Stimulated activated CD8-positive, alpha-beta memory T cell treated with anti-CD3 and anti-CD28 coated beads, Interleukin-15, amount 100 ng/mL, for 1 hour (primary cell): ENCODE measurements at places on chromosomes 6 and 20.

DNA sequence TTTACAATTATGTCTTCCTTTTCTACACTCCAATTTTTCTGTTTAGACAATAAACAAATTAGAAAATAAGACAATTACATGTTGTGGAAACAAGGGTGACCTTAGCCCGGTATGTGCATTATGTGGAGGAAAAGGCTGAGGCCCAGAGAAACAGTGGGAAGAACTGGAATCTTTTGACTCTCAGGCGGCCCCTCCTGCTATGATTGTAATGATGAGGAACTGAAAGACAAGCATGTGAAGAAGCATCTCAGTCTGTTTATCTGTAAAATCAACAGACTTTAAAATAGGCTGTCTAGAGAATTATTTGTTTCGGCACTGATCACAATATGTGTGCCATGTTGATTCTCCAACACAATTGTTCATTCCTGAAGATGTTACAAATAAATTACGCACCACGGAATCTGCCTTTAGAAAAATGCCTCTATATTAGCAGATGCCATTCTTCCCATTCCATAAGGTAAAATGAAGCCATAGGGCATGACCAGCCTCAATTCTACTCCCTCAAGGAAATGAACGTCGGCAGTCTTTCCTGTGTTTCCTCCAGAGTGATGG is 1201.6 kb upstream of the CITED2 start:
- DNase-seq, result no peak

DNA sequence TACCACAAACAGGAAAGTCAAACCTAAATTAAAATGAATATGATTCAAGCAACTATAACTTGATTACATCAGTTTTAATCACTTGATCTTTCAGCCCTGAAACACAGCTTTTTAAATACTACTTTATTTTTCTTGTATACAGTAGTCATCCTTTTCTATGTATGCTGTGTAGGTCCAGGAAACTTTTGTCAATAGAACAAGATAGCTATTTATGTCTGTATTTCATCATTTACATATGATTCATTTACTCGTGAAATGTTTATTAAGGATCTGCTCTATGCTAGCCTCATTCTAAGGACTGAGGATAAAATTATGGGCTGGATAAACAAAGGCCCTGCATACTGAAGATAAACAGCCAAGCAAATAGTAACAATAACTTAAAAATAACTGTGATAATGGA is 930.2 kb downstream of the TFAP2A start:
- DNase-seq, result no peak

DNA sequence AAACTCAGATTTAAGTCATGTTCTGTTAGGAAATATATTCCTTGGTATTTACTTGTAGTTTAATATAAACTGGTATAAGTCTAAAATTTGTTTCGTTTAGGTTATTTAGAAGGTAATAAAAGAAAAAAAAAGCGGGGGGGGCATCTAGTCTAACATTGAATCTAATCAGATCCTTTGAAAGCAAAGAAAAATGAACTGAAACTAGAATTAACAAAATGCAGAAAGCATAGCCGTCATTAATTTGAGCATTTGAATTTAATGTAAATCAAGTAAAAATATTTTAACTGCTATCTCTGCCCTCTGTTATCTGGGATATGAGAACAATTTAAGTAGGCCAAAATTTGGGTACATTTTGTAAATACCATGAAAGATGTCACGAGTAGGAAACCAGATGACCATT is 54.1 kb downstream of the SNX9 start:
- DNase-seq, result no peak

DNA sequence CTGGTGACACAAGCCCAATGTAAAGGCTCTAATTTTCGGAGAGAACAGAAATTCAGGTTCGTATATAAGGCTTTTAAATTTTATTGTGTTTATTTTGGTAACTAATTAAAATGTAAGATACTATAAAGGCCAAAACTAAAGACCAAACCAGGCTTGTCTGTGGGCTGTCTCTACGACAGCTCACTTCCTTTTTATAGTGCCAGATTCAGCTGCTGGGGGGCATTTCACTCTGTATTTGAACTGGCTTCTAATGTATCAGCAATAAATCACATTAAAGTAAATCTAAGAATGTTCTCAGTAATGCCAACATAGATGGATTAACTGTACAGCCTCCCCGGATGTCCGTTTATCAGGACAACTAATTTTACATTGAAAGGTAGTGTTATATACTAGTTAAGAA is 31.1 kb upstream of the STXBP5 start:
- no peak for DNase-seq

- no peak for DNase-seq
Observed at GRCh38 chr6:144893680-144894151, 608.6 kb downstream of the UTRN start.

DNA sequence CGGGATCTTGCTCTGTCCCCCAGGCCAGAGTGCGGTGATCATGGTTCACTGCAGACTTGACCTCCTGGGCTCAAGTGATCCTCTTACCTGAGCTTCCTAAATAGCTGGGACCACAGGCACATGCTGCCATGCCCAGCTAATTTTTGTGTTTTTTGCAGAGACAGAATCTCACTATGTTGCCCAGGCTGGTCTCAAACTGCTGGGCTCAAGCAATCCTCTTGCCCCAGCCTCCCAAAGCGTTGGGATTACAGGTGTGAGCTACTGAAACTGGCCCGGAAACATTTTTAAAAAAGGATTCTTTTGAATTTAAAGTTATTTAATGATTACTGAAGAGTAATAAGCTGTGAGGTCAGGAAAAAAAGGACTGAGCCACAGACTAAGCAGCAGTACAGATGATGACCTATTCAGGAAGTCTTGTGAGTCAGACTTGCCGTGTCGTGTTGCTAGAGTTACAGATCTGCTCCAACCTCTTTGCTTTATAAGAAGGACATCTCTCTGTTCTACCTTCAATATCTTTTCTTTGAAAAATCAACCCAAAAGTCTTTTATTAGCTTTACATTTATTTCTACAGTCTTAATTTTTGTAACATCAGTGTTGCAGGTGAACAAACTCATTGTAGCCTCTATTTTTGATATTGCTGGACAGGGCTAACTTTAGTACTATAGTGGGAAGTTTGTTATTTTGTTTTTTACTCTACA is 108.7 kb downstream of the NCOA3 start:
- DNase-seq, result peak; percentile 76

- DNase-seq, result no peak
Observed at GRCh38 chr6:13282393-13283069, 45.8 kb downstream of the TBC1D7 start.

DNA sequence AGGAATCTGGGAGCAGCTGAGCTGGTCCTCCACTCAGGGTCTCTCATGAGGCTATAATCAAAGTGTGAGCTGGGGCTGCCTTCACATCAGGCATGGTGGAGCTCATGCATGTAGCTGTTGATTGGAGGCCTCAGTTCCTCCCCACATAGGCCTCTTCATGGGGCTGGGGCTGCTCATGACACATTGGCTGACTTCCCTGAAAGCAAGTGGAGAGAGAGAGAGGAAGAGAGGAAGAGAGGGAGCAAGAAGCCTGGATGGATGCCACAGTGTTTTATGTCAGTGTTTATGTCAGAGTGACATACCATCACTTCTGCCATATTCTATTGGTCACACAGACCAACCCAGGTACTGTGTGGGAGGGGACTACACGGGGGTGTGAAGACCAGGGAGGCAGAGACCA is 43.8 kb downstream of the EYA2 start:
- DNase-seq, result no peak

GRCh38 chr6:169787797-169788196 is 36.4 kb downstream of the ERMARD start:
- DNase-seq, result no peak

DNA sequence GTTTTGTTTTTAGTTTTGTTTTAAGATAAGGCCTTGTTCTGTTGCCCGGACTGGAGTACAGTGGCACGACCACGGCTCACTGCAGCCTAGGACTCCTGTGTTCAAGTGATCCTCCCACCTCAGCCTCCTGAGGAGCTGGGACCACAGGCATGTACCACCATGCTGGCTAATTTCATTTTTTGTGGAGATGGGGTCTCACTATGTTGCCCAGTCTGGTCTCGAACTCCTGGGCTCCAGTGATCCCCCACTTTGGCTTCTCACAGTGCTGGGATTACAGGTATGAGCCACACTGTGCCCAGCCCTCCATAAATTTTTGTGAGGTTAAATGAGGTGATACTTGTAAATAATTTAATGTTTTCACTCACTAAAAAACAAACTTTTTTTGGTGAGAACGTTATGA is 76.6 kb downstream of the ARID1B start:
- no peak for DNase-seq

DNA sequence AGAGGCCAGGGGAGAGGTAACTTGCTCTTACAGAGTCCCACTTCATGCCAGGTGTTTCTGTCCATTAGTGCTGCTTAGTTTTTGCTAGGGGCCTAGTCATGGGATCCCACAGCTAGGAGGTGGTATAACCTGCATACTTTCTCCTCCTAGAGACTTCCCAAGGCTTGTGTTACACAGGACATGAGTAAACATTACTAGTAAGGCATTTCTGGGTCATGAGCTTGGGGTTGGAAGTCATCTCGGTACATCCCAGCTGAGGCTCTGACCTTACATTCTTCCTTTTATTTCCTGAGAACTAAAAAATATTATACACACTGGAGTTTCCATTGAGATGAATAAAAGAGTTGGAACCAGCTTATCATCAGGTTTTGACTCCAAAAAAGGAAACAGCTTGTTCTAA is 20.9 kb upstream of the PNPLA1 start:
- no peak for DNase-seq

GRCh38 chr6:150894935-150895552 is 29.5 kb downstream of the MTHFD1L start:
- no peak for DNase-seq

DNA sequence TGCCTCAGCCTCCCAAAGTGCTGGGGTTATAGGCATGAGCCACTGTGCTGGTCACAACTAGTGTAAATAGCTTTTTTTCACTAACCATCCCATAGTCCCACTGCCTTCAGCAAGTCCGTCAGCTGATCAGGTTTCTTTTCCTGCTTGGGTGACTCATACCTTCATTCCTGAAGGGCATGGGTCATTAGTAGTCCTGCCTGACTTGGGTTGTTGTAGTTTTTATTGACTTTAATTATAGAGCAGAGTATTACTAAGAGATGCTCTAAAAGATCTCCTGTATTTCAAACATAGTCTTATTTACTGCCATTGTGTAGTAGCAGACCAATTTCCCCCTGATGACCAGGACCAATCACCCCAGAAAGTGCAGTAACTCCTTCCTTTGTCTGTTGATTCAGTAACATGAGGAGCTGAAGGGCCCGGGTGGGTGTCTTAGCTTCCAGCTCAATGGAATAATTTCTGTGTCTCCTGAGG is 25.8 kb downstream of the HLA-C start:
- DNase-seq, result no peak

GRCh38 chr6:37287519-37288157 is 29.7 kb upstream of the TMEM217 start:
- DNase-seq, result no peak

DNA sequence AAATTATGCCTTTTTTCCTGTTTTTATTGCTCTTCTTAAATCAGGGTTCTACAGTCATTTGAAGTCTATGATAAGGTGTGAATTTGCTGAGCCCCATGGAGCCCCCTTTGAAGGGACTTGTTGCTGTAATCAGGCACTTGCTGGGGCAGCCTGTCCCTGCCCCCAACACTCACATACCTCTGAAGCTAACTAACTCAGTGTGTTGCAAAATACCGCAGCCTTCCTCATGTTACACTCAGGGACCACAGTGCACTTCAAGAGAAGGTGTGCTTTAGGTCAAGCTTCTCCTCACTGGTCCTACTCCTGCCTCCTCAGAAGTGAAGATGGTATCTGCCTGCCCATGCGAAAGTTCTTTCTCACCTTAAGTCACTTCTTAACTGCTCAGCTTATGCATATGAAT is 66.1 kb upstream of the GLP1R start:
- DNase-seq, result no peak

DNA sequence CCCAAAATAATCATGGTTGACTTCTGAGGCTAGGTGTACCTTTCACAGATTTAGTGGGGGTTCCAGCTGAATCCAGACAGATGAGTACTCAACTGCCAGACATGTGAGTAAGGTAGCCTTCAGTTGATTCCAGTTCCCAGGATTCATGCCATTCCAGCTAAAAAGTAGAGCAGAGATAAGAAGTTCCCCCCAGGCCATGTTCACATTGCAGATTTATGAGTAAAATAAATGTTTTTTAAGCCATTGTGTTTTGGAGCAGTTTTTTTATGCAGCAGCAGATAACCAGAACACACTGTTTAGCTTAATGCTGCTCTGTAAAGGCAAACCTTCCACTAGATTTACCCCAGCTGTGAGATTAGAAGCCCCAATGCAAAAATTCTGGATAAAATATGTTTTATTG is 245.0 kb downstream of the RFPL4B start:
- no peak for DNase-seq

DNA sequence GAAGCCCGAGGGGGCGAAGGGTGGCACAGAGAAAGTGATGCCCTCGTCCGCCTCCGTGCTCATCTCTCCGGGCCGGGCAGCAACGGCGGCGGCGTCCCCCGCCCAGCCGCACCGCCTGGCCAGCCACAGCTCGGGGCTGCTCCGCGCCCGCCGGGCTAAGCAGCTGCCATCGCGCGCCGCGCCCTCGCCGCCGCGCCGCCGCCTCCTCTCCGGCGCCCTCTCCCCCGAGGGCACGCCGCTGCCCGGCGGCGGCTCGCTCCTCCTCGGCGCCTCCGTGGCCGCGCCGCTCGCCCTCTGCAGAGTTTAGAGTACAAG is 225 bp downstream of the MAP3K5 start:
- no peak for DNase-seq

DNA sequence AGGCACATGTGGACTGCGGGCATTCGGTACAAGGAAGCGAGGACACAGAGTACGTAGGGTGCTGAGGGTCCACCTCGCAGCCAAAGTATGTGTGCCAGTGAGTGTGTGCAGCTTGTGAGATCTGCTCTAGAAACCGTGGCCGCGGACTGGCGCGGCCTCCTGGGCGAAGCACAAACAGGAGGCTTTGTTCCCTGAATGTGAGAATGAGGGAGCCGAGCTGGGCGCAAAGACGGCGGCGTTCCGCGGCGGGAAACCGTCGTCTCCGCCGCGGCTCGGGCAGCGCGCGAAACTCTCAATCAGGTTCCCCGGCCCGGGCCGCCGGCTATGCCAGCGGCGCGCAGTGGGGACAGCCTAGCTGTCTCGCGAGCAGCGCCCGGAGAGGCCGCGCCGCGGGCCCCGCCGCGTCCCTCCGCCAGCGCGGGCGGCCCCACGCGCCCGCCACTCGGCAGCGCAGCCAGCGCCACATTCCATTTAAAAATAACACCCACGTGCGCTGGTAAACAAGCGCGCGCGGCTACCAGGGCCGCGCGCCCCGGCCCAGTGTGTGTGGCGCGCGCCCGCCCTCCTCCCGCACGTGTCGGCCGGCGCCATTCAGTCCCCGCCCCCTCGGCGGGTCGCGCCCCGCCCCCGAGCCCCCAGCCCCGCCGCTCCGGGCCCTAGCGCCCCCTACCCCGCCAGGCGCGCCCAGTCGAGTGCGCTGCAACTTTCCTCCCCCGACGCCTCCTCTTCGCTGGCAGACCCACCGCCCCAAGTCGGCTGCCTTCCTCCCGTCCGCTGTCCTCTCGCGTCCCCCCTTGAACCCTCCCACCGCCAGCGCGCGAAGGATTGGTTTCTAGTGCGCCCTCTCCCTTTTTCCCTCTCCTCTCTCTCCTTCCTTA is 3.0 kb upstream of the FOXO3 start:
- DNase-seq, result peak; percentile 49
